ENCODE measurements at places on chromosomes 11 and 22. TPM values are rescaled to one million over a fixed set of nuclear protein-coding genes. Genes with fewer than 3 reads are reported as not detected.
A peak's percentile ranks its signal among the peaks of the same experiment; 100 is the strongest.

GRCh38 chr11:69700278-69701140 lies 3.3 kb downstream of the FGF19 start:
- DNase-seq: peak; percentile 96

- DNase-seq: no peak
Measured at GRCh38 chr11:76369406-76369805, 11.5 kb downstream of the THAP12 start.

The SLC6A5 gene
- total RNA-seq: not detected

The PATE2 gene
- 0.36 TPM for total RNA-seq

The FOXR1 gene
- total RNA-seq: not detected

The PRAME gene
- under 0.01 TPM for total RNA-seq

The DKK3 gene
- 72.4 TPM for total RNA-seq
